ENCODE measurements at places on chromosomes 5 and 9.

GRCh38 chr5:76425928-76426804, 23.1 kb downstream of the IQGAP2 start:
- DNase-seq, result no peak

- no peak for DNase-seq
Measured at GRCh38 chr5:117065161-117065560, 490.5 kb upstream of the SEMA6A start.

DNA sequence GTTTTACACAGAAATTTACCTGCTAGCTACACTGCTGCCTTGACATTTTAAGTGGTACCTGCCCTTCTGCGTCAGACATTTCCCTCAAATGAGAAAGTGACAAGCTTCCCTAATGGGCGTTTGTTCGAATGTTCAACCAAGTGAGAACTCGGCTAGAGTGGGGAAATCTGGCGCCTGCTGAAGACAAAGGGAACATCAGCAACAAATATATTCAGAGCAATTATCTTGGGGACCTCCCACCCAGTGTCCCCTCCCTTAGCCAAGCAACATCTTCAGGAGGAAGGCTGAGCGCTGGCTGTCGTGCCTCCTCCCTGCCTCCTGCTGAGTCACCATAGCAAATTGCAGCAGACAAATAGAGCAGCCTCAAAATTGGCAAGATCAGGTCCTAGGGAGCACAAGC, 57.1 kb downstream of the MFAP3 start:
- no peak for DNase-seq

DNA sequence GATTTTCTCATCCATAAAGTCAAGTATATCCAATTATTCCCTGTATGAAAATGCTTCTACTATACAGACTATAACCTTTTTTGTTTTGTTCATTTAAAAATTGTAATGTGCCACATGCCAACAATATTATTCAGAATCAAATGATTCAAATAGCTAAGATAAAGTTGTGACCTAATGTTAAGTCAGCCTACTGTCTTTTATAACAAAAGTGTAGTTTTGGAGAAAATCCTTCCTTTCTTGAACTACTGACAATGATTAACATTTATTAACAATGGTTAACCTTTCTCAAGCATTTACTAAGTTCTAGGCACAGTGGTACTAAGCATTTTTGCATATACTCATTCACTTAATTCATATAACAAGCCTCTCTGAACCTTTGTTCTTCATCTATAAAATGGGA, 25.0 kb downstream of the CSF2 start:
- DNase-seq, result no peak

DNA sequence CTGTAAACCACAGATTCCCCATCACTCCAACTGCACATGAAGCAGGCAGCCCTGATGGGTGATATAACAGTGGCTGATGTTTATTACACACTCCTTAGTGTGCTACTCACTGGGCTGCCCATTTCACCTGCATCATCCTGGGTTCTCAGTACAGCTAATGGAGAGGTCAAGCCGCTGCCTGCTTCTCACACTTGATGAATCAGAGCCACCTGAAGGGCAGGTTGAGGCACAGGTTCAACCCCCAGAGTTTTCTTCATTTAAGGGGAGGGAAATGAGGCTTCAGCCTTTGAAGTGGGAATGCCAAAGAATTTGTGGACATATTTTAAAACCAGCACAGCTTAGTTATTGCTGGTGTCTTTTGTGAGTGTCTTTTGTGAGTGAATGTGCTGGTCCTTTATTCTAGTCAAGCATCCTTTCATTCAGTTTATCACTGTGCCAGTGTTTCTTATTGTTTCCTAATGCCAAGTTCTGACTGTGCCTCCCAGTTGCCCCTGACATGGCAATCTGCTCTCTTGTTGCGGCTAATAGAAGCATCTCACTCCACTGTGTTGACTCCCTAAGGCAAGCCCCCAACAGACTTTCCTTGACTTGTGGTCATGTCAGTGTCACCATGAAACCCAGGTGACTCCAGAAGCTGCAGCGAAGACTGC, 109.2 kb downstream of the FBXL7 start:
- no peak for DNase-seq

DNA sequence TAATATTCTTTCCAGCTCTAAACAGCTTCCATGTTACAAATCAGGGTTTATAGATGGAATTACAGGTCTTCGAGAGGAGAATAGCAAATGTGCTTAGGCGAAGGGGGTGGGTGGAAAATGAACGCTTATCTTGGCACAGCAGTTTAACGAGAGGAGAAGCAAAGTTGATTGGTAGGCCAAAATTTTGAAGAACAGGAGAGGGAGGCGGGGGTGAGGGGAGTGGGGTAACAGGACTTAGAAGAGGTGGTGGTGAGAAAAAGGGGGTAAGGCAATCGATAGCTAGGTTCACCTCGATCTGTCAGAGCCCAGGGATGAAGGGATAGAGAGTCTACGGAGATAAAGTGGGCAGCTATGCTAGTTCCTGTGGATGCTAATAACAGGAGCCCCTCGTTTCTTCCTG, 764 bp downstream of the ANKRA2 start:
- no peak for DNase-seq

- no peak for DNase-seq
Measured at GRCh38 chr5:174311531-174312269, 266.2 kb downstream of the NSG2 start.

DNA sequence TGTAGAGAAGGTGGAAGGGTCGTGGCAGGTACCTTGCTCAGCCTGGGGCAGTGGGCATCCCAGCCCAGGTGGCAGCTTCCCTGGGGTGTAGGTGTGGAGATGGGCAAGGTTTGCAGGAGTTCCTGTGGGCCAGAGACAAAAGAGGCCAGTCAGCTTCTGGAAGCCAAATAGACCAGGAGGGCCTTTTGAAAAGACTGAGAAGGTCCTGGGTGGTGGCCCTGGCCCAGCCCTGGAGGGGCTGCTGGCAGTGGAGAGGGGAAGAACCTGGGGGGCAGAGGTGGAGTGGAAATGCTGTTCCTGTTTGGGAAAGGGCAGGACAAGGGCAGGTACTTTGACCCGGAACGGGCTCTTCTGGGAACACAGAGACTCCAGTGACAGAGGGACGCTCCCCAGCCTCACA, 7.0 kb upstream of the IL3 start:
- DNase-seq, result no peak

GRCh38 chr9:27193886-27194285, 84.9 kb downstream of the TEK start:
- DNase-seq, result no peak

GRCh38 chr5:111840036-111840674, 83.2 kb upstream of the NREP start:
- no peak for DNase-seq

- DNase-seq, result peak; percentile 88
Measured at GRCh38 chr9:98045234-98046179, 11.0 kb upstream of the NANS start.

DNA sequence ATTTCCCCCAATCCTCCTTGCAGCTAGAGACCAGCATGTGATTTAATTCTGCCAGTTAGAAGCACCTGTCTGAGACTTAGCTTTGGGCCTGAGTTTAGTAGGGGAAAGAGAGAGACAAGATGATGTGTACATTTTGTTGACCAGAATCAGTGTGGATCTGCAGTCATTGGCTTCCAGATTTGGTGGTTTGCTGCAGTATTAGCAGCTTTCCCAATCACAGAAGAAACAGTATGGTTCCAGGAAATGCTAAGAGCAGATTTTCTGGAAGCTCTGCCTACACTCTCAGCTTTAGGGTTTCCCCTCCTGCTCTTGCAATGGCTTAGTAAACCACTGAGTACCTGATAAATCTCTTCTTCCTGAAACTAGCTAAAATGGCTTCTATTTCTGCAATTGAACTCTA, 48.8 kb upstream of the FREM1 start:
- no peak for DNase-seq

DNA sequence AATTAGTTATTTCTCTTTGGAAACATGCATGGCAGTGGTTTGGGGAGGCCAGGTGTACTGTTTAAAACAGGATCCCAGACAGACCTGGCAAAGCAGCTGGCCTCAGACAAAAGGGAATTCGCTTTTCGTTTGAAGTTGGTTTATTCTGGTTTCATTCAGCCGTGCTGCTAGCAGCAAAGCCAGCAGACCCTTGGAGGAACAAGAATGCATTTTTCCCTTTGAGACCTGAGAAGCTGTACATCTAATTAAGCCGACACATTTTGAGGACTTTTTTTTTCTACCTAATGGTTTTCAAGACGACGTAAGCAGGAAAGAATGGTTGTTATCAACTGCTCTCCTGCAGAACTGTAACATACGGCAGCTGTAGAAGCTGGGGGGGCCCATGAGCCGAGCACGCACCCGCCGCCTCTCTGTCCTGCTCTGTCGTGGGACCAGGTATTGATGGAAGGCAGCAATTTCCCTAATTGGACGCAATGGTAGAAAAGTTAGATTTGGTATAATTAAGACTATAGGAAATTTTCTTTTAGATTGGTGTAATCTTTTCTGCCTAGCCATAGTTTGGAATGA, 13.6 kb downstream of the PLEKHG4B start:
- no peak for DNase-seq

DNA sequence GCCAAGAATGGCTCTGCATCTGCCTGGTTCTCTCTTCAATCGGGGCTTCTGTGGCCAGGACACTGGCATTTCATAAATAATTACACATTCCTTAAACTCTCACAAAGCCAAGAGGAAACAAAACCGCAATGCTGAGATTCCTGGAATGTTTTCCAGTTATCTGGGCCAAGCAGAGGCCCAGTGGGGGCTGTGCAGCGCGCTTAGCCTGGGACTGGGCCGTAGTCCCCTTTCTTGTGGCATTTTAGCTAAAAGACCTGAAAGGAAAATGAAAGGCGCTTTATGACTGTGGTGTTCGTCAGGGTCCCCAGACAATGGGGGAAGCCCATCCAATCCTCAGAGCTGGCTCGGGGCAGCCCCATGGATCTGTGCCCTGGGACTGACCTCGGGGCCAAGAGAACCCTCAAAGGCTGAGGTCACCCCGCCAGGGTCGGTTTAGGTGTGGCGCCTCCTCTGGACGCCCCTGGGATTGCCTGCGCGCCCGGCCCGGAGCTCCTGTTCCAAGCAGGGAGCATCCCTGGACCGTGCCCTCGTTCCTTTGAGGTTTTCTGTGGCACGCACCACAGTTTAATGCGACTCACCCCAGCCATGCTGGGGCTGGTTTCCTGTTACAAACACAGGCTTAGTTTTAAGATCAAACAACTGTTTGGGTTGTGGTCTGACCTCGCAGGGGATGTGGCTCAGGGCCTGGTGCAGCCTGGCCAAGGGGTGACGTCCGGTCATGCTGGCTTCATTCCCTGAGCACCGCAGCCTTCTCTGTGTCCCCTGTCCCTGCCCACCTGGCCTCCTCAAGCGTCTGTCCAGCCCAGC, 51.5 kb upstream of the NKD2 start:
- DNase-seq, result no peak

GRCh38 chr5:134576386-134577021, 51.0 kb downstream of the JADE2 start:
- DNase-seq, result no peak

GRCh38 chr5:64595031-64595855, 89.4 kb downstream of the RGS7BP start:
- no peak for DNase-seq

GRCh38 chr9:134892221-134892620, 11.6 kb downstream of the FCN2 start:
- DNase-seq, result no peak

DNA sequence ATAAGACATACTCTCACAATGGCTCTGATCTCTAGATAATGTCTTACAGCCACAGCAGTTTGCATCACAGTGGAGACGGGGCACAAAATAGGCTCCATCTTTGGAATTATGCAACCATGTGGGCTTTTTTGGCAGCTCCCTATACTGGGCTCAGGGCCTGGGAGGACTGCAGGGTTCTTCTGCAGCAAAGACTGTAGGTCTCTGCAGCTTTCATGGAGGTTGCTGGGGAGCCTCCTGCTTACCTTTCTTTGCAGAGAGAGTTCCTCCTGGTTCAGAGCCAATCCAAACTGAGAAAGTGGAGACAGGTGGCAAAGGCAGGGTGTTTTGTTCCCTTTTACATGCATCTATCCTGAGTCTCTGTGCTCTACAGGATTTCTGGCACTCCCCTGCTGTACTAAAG, 558.0 kb downstream of the TLR4 start:
- no peak for DNase-seq

GRCh38 chr9:19513671-19514275, 105.0 kb downstream of the ACER2 start:
- no peak for DNase-seq

DNA sequence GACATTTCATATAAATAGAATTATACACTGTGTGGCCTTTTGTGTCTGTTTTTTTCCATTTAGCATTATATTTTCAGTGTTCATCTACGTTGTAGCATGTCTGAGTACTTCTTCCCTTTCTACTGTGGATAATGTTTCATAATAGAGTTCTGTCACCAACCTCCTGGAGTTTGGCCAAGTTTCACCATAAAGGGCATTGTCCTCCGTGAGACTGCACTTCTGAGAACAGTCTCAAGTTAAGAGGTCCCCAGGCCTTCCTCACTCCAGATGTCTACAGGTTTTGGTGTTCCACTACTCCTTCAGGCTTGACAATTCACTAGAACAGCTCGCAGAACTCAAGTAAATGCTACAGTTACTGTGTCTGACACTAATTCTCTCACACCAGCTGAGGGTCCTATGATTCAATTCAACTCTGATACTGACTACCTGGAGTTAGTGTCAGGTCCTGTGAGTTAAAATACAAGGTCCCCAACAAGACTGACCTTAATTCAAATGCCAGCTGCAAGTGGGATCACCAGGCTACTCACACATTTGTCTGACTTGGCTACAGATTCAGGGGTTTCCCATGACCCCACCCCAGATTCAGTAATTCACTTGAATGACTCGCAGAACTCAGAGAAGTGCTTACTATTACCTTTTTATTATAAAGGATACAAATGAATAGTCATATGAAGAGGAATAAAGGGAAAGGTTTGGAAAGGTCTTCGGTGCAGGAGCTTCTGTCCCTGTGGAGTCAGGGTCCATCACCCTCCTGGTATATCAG, 31.1 kb downstream of the SLC35A4 start:
- peak; percentile 87 for DNase-seq

DNA sequence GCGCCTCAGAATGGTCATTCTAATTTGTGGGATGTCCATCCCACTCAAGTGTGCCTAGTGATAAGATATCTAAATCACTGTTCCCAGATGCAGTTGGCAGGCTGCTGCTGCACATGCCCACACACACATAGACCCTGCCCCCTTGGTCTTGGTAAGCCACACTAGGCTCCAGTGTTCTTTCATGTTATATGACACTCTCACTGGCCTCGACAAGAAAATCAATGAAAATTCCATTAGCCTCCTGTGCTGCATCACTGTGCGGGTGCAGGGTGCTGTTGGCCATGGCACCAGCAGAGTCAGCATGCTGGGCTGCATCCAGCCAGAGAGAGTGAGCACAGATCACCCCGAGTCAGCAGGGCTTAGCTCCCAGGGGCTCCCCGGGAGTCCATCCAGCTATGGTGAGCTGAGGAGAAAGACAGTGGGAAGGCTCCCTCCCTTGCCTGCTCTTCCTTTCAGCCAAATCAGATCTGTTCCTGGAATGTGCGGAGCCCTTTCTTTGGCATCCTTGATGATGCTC, 59.9 kb downstream of the ABLIM3 start:
- no peak for DNase-seq
